Immature natural killer cell (primary cell): ENCODE measurements at places on chromosomes 7 and 10. TPM values are rescaled to one million over a fixed set of nuclear protein-coding genes. Genes with fewer than 3 reads are reported as not detected.

THSD7A gene
- polyA plus RNA-seq: not detected

RASSF4 gene
- polyA plus RNA-seq: 45.6 TPM

TCF7L2 gene
- 1.8 TPM for polyA plus RNA-seq

CALCR gene
- not detected for polyA plus RNA-seq

PCDH15 gene
- polyA plus RNA-seq: not detected

POMZP3 gene
- polyA plus RNA-seq: 3.1 TPM

STEAP2 gene
- not detected for polyA plus RNA-seq

LRGUK gene
- not detected for polyA plus RNA-seq

VAX1 gene
- polyA plus RNA-seq: not detected

CYP26C1 gene
- 1.3 TPM for polyA plus RNA-seq

AGBL3 gene
- 0.43 TPM for polyA plus RNA-seq

DPP6 gene
- not detected for polyA plus RNA-seq

TMEM213 gene
- not detected for polyA plus RNA-seq

MACC1 gene
- not detected for polyA plus RNA-seq

FRMD4A gene
- 0.48 TPM for polyA plus RNA-seq

OGA gene
- 32.0 TPM for polyA plus RNA-seq

TMEM184A gene
- not detected for polyA plus RNA-seq

SFRP5 gene
- polyA plus RNA-seq: not detected

PGAM2 gene
- polyA plus RNA-seq: not detected

TMEM196 gene
- polyA plus RNA-seq: not detected

MOGAT3 gene
- not detected for polyA plus RNA-seq

ZNF853 gene
- polyA plus RNA-seq: 3.4 TPM

SPACDR gene
- not detected for polyA plus RNA-seq

FAM13C gene
- not detected for polyA plus RNA-seq

SPDYE1 gene
- polyA plus RNA-seq: not detected

HOXA3 gene
- polyA plus RNA-seq: 0.13 TPM

WAC gene
- polyA plus RNA-seq: 105 TPM

TWIST1 gene
- polyA plus RNA-seq: not detected

CHST3 gene
- not detected for polyA plus RNA-seq

MACROH2A2 gene
- polyA plus RNA-seq: not detected

TRIL gene
- polyA plus RNA-seq: not detected

MPP7 gene
- polyA plus RNA-seq: 14.9 TPM

PDZD7 gene
- polyA plus RNA-seq: not detected

CFAP70 gene
- not detected for polyA plus RNA-seq

INMT gene
- not detected for polyA plus RNA-seq

CRHR2 gene
- not detected for polyA plus RNA-seq

HEPACAM2 gene
- polyA plus RNA-seq: not detected

NUTM2E gene
- not detected for polyA plus RNA-seq

SAP25 gene
- polyA plus RNA-seq: not detected

FOXP2 gene
- not detected for polyA plus RNA-seq

TRPV5 gene
- polyA plus RNA-seq: not detected

MYO1G gene
- polyA plus RNA-seq: 261 TPM

DYNC1I1 gene
- not detected for polyA plus RNA-seq

MLXIPL gene
- not detected for polyA plus RNA-seq

PNLIPRP2 gene
- not detected for polyA plus RNA-seq

LRRD1 gene
- not detected for polyA plus RNA-seq

TMEM139 gene
- polyA plus RNA-seq: not detected

MKLN1 gene
- polyA plus RNA-seq: 17.5 TPM

MCM10 gene
- 0.13 TPM for polyA plus RNA-seq

MGAM2 gene
- not detected for polyA plus RNA-seq
